HFFc6 (cell line): ENCODE measurements at places on chromosomes 16 and 17.

GRCh38 chr17:38883592-38884526, 14.0 kb downstream of the LASP1 start:
- DNase-seq = no peak

DNA sequence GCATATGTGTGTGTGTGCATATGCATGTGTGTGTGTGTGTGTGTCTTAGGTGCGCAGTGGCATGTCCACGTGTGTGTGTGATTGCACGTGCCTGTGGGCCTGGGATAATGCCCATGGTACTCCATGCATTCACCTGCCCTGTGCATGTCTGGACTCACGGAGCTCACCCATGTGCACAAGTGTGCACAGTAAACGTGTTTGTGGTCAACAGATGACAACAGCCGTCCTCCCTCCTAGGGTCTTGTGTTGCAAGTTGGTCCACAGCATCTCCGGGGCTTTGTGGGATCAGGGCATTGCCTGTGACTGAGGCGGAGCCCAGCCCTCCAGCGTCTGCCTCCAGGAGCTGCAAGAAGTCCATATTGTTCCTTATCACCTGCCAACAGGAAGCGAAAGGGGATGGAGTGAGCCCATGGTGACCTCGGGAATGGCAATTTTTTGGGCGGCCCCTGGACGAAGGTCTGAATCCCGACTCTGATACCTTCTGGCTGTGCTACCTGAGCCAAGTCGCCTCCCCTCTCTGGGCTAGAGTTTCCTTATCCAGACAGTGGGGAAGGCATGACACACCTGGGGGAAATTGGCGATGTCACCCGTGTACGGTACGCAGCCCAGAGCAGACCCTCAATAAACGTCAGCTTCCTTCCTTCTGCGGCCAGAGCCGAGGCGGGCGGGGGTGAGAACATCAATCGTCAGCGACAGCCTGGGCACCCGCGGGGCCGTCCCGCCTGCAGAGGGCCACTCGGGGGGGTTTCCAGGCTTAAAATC, 47.6 kb downstream of the IL21R start:
- no peak for DNase-seq

GRCh38 chr16:81251871-81252270, 13.4 kb downstream of the BCO1 start:
- peak; percentile 61 for DNase-seq

GRCh38 chr17:77943971-77944370, 14.5 kb upstream of the TNRC6C start:
- DNase-seq = no peak

DNA sequence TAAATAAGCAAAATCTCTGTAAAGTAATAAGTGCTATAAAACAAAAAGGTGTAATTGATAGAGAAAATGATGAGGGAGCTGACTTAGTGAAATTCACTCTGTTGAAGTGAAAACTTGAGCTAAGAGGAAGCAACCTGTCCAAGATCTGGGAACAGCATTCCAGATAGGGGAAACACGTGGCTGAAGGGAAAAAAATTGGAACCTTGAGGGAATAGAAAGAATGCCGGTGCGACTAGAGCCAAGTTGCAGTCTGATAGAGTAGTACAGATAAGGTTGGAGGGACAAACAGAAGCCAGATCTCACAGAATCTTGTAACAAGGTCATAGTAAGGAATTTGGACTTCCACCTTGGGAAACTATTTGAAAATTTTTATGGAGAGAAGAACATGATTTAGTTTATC, 623 bp upstream of the DDX52 start:
- DNase-seq = no peak
